ENCODE measurements at places on chromosomes 3 and 15.

DNA sequence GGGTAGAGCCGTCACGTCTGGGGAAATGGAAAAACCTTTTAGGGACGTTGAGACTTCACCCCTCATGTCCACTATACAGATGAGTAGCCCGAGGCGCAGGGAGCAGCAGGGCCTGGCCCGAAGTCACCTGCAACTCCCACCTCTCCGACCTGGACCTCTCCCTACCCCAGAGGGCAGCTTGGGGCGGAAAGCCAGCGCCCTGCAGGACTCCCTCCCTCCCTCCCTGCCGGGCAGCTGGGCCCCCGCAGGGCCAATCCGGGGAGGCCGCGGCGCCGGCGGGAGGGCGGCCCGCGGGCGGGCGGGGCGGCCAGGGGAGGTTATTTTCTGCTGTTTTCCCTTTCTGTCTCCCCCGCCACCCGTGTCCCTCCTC is 2.0 kb downstream of the WNT7A start:
- no peak for DNase-seq

DNA sequence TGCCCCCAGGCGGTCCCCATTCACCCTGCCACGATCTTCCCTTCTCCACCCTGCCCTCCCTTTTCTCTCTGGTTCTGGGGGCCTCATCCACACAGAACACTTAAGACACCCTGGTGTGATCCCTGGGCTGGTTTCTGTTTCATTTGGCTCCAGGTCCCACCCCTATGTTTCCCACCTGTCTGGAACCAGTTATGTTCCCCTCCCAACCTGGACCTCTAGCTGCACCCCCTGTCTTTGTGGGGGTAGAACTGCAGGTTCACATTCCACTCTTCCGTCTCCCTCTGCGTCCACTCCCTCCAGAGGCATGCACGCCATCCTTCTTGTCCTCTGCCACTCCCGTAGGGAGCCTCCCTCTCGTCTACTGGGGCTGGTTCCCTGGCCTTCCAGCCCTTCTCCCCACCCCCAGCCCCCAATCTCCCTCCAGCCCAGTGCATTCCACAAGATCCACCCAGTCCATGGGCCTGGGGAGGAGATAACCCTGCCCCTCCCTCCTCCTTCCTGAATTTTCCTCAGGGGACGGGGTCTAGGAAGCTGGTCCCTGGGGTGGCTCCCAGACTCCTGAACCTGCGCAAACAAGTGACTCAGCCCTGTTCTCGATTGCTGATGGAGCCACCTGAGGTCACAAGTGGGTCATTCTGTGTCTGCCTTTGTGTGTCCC is 73.8 kb downstream of the ABTB1 start:
- peak; percentile 18 for DNase-seq

- no peak for DNase-seq
These were observed 321.3 kb upstream of the GOLIM4 start for GRCh38 chr3:168417016-168417415.

DNA sequence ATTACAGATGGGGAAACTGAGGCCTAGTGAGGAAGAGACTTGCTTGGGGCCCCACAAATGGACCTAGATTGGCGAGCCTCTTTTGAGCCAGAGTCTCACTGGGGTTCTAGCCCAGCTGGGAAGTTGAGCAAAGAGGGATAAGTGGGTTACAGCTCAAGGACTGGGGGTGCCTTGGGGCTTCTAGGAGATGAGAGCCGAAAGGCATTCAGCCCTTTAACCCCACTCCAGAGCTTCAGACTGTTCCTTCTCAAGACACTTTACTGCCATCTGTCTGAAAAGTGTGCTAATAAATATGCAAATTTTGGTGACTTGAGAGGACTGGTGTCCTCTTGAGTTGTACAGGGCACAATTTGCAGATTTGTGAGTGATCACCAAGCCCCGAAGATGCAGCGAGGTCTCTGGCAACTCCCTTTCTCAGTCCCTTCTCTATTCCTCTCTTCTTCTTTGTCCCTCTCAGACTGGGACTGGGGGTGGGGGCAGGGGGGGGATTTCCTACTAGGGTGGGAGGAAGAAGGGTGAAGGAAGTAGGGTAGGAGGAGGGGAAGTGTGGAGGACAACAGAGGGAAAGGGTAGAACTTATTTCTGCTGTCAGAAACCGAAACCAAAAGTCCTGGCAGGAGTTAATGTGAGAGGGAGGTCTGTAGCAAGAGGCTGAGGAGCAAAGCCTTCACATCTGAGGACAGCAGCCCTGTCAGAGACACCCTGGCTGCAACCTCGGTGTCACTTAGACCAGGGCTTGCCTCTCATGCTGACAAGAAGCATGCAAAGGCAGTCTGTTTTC is 16.2 kb upstream of the ANKDD1A start:
- no peak for DNase-seq

DNA sequence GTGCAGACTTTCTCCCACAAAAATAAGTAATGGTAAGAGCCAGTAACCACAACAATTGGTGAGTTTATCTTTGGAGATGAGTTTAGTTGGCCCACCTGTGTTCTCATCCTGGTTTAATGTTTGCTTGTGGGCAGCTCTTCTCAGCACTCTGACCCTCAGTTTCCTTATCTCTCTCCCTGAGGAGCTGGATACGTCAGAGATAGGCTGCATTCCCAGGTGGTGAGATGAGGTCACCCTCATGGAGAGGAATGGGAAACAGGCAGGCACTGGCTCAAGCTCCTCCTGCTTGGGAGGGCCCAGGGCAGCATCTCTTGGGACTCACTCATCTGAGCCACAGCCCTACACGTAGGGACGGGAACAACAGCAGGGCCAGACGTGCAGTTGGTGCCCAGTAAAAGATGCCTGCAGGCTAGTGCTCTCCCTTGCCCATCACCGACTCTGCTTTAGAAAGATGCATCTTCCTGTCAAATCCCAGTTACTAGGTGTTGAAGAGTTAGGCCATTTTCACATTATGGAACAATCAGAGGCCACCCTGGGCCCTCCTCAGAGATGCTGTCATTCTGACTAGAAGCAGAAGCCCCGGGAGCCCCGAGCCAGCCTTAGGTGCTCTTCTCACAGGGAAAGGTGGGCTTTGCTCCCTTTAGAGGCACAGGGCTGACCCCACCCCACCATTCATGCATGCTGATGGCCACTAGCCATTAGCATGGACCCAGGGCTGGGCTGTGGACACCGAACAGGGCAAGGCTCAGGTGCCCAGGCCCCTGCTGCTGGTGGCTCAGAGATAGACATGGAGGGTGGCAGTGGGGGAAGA is 59.7 kb downstream of the GRIP2 start:
- no peak for DNase-seq

DNA sequence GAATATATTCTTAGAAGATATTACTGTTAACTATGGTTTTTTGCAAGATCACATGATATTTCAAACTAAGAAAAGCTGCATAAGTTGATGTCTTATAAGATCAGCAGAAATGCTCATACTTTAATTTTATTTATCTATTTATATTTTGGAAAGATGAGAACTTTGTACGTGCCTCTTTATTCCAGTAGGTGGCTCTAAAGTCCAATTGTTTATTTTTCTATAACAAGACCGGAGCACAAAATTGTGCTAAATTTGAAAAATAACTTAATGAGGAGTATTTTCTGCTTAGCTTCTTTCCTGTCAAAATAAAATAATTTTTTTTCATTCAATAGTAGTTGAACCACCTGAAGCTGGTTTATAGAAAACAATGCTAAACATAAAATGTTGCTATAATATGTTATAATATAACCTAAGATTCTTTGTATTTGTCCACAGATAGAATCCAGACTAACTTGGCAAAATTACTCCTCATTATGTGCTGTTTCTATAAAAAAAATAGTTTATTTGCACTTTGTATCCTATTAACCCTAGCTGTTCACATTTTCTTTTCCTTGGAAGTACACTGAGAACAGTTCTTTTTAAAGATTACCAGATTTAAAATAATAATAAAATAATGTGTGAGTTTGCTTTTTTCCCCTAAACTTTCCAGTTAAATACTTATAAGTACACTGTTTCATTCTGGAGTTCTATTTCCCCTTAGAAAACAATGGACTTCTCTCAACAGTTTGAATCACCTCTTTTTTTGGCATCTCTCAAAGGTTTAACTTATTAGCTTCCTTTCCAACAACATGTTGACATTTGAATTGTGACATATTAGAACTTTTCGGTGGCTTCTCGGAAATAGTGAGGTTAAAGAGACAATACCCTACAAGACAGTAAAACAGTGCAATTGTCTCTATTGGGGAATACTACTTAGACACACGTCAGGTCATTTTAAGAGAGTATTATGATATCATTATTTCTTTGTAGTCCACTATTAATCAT is 530.0 kb downstream of the MECOM start:
- DNase-seq: peak; percentile 34

DNA sequence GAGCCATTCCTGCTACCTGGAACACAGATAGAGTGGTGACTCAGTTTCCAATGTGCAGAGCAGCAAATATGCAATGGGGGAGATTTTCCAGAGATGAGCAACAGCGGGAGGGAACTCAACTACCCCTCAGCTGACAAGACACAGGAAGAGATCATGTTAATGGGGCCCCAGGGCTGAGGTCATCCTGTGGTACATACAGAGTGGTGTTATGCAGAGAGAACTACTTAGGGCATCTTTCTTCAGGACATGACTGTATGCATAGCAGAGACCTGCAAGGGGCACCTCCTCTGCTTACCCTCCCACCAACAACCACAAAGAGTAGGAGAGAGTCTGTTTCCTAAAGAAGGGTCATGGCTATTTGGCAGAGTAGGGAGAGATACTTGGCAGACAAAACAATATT is 6.8 kb upstream of the TBC1D5 start:
- DNase-seq: no peak

GRCh38 chr3:131699001-131699400 is 196.2 kb upstream of the MRPL3 start:
- DNase-seq: no peak

DNA sequence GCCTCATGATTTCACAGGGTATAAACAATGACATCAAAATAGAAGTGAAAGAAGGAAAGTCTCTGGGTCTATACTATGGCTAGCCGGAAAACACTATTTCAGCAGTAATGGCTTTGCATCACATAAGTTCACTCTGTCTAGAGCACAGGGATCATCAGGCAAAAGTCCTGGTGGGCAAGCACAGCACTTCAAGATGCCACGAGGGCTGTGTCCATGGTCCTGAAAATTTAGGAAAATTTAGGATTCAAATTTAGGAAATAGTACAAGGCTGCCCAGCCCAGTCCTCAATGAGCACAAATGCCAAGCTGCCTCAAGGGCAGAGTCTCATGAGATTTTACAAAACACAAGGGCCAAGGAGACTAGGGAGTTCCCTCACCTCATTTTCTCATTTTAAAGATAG is 54.1 kb downstream of the RORA start:
- DNase-seq: no peak

- no peak for DNase-seq
These were observed 1.1 kb downstream of the GASK1A start for GRCh38 chr3:42980209-42980608.

DNA sequence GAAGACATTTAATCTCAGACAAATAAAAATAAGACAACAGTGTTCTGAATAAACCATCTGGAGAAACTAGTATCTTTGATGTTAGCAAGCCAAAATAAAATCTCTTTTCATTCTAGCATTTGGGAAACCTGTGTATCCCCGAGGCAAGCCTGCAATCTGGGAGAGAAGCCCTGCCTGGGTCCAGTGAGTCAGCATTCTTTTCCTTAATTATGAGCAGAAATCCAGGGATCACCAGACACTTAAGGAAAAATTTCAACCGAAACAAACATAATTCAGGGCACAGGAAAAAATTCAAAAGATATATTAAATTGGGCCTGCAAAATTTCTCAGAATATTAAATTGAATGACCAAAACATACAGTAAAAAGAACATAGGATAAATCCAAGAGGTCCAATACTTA is 4.2 kb downstream of the NCBP2 start:
- no peak for DNase-seq

DNA sequence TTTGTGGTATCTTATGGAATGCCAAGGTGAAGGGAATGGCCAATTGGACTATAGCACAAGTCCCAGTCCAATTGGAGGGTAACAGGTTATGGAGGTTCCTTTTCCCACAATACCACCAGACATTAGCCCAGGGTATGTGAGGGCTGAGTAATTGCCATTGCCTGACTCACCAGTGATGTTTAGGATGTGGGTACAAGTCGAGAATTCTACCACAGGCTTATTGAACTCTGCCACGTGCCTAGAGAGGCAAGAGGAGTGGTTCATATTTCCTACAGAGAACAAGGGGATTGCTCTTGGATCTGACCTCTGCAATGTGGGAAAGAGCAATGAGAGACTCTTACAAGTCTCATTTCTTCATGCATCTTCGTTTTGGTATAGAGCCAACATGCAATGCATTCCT is 85.0 kb upstream of the XCR1 start:
- no peak for DNase-seq

DNA sequence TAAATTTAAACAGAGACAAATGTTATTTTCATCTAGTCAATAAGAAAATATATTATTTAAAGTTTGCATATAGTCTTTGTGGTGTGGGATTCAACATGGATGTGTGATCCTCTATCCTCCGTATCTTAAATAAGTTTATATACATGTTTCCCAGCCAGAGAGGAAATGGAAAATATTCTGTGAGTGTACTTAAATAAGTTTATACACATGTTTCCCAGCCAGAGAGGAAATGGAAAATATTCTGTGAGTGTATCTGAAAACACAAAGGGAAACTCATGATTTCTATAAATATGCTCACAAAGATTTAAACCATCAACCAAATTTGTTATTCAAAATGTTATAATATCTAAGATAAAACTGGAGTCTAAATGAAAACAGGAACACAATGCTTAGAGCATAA is 110.0 kb upstream of the MELTF start:
- no peak for DNase-seq

GRCh38 chr15:85564686-85565085 is 184.3 kb downstream of the AKAP13 start:
- DNase-seq: no peak

GRCh38 chr3:10599017-10599416 is 93.6 kb upstream of the ATP2B2 start:
- DNase-seq: no peak

- no peak for DNase-seq
These were observed 4.4 kb upstream of the RASA2 start for GRCh38 chr3:141482245-141482922.

- DNase-seq: no peak
These were observed 9.6 kb upstream of the FLNB start for GRCh38 chr3:57998366-57999283.

DNA sequence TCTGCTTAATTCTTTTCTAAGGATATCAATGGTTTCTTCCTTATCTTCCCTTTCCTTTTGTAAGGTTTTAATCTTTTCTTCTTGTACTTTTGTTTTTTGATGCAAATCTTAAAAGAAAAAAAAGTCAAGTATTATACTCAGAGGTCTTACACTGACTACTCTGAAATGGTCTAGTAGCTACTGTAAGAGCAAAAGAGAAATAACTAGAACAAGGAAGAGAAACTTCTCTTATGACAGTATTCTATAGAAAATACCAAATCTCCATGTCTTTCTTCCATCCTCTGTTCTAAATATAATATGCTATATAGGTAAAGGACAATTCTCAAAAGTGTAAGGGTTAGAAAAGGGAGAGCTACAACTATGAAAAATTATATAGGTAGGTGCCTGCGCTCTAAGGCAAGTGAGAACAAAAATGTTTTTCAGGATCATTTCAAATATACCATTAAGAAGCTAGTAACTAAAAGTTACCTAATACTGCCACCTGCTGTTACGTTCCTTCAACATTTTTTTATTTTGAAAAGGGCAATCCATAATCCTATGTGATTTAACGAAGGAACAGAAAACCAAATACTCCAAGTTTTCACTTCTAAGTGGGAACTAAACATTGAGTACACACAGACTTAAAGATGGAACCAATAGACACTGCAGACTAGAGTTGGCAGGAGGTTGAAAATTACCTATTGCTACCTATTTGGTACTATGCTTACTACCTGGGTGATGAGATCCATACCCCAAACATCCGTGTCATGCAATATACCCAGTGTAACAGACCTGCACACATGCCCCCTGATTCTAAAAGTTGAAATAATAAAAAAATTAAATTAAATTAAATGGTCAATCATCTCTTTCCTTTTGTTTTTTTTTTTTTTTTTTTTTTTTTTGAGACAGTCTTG is 36.7 kb downstream of the CIP2A start:
- DNase-seq: peak; percentile 46
